Esophagus mucosa (tissue), 1 donor: ENCODE measurements at places on chromosomes 1 and 21.

DNA sequence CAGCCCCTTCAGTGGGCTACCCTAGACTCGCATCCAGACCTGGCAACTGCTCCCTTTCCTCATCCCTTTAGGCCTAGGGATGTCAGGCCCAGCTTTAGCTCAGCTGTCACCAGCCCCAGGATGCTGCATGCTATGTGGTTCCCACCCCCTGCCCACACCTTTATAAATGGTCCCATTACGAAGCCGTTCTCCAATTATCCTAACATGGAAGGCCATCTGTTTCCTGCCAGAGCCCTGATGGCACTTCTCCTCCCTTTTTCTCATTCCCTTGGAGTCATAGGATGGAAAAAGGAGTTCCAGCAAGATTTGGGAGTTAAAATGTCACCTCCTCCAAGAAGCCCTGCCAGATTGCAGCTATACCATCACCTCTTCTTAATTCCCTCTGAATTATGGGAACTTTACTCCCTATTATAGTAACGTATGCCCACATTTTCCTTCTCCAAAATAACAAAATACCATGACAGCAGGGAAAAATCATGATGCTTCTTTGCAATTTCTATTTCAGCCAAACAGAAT is 205.0 kb upstream of the GRIK3 start:
- ATAC-seq: no peak

- no peak for ATAC-seq
These were observed 348.8 kb downstream of the HHAT start for GRCh38 chr1:210677533-210677932.

- no peak for ATAC-seq
These were observed 85.1 kb downstream of the NPHS2 start for GRCh38 chr1:179490611-179491010.

GRCh38 chr1:86487131-86487810 is 18.5 kb downstream of the CLCA1 start:
- peak; percentile 55 for ATAC-seq

GRCh38 chr1:22221233-22221780 is 78.4 kb upstream of the WNT4 start:
- ATAC-seq: no peak

DNA sequence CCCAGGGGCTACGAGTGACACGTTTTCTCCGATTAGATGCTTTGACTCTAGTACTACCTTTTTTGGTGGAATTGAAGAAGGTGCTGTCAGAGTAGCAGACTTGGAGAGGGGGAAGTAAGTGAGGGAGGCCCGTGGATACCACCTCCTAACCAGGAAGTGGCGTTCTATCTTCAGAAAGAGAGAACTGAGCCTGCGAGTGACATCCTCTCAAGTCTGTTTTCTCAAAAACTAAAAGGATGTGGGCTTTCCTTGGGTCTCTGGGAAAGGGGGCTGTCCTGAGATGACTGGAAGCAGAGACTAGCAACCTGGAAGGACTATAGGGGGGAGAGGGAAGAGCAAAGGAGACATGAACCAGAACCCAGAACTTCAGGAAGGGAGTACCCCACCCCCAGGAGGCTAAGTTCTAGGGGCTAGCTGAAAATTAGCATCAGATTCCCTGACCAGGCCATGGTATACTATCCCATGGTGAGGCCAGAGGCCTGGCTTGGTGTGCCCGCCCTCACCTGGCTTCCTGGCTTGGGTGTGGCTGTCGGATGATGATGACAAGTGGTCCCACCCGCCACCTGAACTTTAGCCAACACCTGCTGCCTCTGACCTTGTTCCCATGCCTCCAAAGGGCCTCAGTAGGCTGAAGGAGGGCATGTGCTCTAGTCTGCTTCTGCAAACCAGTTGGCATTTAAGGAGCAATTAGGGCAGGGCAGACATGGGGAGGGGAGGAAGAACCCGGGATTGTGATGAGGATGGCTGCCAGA is 49.1 kb downstream of the ATP2B4 start:
- ATAC-seq: peak; percentile 44

DNA sequence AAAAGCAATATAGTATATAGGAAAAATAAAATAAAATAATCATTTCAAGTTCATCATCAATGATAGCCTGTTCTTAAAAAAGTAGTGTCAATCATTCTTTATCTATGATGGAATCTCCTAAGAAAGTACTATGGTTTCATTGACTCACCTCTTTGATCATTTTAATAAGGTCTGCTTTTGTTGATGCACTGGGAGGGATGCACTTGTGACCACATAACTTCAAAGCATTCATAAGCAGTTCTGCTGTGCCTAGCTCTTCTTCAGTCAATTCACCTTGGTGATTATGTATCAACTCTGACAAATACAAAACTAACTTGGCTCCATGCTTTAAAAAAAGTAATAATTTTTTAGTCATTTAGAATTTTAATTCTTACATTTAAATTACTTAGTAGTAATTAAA is 84.8 kb upstream of the GNG4 start:
- ATAC-seq: no peak

DNA sequence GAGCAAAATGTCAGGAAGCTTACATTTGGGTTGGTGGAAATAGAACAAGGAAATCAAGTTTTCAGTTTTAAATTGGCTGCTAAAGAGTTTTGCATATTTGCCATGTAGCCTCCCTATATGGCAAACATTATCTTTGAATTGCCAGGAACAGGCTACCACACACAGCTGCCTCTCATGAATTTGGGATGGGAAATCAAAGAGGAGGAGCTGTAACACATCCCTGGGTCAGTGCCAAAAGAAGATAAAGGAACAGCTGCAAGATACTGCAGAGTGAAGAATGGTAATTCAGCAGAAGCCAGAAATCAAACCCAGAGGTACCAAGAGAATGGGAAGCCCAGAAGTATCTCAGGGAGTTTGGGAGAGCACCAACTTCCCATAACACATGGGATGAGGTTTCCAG is 18.6 kb upstream of the RASAL2 start:
- no peak for ATAC-seq

GRCh38 chr1:4447778-4448420 is 206.5 kb upstream of the AJAP1 start:
- no peak for ATAC-seq

- no peak for ATAC-seq
These were observed 254.0 kb downstream of the MATN1 start for GRCh38 chr1:30469426-30469825.

GRCh38 chr1:165726841-165727240 is 28.5 kb upstream of the ALDH9A1 start:
- no peak for ATAC-seq

DNA sequence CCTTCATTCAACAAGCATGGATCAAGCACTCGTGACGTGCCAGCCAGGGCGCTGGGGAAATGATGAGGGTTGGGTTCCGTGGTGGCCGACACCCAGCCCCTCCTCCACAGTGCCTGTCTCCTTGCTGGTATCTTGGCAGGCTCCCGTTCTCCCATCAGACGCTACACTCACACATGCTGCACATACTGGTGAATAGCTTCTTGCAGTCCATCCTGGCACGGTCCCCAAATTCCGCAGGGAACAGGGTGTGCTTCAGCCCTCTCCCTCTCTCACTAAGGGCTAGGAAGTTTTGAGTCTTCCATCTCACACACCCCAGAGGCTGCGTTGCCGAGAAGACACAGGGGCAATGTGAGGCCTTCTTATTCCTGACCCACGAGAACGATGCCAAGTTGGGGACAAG is 10.1 kb upstream of the MEF2D start:
- ATAC-seq: peak; percentile 47

DNA sequence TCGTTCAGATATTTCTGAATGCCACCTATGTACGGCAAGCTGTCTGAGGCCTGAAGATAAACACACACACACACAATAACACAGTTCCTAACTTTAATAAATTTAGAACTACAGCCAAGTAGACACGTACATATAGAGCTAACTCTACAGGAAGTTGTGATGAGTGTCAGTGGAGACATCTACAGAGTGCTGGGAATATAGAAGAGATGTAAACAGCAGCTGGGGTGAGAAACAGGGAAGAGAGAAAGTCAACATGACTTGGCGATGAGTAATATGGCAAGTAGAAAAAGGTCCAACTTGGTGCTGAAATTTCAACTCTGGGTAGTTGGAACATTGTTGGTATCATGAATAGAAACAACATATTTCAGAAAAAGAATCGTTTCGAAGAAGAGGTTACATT is 206.5 kb downstream of the ZP4 start:
- ATAC-seq: no peak

DNA sequence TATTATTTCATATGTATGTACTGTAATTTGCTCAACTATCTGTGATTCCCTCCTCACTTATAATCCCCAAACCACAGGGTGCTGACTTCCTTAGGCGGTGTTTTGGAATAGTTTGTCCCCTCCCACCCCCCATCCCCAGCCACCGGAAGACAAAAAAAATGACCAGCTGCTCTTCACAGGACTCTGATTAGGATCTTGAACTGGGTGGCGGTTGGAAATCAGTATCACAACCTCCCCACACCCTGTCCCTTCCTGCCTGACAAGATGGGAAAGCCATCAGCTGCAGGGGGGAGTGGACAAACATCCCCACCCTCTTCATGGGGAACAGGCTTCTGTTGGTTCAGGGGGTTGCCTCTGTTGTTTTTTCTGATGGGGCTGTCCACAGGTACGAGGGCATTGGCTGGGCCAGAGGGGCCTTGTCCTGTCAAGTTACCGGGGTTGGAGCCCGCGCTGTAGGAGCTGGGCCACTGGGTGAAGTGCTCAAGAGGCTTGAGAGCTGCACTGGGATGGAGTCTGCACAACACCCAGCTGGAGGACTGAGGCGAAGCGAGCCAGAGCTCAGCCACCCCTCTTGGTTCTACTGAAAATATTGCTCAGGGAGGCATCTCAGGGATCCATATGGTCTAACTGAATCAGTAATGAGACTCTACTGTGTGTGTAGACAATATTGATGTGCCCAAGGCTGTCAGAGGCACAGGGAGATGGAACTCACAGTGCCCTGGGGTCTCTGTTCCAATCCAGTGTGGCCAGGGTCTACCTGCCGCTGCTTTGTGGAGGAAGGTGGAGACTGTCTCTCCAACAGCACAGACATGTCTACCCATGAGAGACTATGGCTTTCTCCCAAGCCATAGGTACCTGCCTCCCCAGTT is 28.2 kb downstream of the NAV1 start:
- no peak for ATAC-seq

DNA sequence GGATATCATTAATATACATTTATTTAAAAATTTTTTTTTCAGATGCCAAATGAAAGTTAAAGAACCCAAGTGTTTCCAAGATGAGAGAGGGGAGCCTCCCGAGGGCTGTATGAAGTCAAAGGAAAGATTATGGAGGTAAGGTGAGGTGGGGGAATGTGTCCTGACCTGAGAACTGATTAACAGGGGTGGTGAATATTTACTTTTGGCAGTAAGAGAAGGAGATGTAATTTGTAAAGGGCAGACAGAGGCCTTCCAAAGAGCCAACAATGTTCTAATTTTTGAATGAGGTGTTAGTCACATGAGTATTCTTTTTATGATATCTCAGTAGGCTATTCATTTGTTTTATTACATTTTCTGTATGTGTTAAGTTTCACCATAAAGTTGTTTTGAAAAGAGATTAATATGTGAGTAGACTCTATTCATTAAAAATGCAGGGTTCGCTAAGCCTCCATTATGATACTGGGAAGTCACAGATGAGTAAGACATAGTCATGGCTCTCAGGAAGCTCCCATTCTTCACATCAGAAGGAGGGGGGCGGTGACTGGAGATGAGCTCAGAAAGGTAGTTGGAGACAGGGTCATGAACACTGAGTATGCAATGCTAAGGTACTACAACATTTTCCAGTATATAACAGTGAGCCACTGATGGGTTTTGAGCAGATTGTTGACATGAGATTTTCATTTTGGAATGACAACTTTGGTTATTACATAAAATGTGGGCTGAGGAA is 62.4 kb upstream of the TNFSF18 start:
- ATAC-seq: peak; percentile 96

DNA sequence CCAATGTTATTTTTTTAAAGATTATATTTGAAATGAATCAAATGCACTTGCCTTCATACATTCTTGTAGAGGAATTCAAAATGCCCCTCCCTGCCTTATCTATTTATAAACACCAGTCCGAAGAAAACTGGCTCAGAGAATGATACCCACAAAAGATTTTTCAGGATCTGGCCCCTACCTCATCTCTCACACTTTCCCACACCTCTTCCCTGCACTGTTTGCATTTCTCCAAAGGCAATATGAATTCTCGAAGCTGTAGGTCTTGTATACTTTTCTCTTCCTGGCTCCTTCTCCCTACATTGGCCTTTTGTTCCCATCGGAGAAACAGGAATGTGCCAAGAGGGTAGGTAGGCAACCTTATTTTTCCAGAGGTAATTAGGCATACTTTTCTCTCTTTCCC is 12.0 kb upstream of the CCDC190 start:
- no peak for ATAC-seq

DNA sequence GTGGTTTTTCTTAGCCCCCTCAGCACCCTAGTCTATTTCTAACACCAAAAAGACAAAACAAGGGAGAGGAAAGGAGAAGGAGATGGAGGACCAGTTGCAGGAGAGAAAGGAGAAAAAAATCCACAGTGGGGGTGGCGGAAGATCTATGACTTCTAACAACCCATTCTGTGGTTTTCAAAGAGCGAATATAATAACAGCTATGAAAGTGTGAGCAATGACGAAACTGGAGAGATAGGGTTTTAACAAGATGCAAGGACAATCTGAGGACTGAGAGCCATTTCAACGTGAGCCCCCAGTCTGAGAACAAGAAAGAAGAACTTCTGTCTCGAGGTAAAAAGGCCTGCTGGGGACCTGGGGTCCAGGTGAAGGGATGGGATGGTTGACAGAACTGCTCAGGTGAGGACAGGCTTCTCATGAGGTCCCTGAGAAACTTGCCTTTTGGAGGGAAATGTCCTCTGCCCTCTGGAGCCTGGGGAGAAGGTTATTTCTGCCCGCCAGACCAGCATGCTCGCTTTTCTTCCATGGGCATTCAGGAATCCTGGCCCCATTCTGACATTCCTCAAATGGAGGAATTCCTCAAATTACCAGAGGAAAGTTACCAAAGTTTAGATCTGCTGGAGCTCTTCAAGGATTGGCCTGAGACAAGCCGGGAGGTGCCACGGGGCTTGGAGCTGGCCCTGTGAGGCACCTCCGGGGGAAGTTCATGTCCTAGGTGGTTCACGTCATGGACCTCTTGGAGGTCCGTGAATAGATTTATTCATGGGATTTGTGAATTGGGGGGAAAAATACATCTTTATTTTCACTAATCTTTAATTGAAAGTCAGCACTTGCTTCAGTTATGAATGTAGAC is at the start of gene CD160:
TSS of gene CD160 (plus strand) at position 270 of the 850 bp plus-strand sequence. CDS start 8,829 bp downstream, outside the sequence.
- no peak for ATAC-seq

GRCh38 chr1:150808846-150809245 is 786 bp upstream of the CTSK start:
- ATAC-seq: no peak

- peak; percentile 52 for ATAC-seq
These were observed 226.0 kb upstream of the KAZN start for GRCh38 chr1:14372526-14372925.

DNA sequence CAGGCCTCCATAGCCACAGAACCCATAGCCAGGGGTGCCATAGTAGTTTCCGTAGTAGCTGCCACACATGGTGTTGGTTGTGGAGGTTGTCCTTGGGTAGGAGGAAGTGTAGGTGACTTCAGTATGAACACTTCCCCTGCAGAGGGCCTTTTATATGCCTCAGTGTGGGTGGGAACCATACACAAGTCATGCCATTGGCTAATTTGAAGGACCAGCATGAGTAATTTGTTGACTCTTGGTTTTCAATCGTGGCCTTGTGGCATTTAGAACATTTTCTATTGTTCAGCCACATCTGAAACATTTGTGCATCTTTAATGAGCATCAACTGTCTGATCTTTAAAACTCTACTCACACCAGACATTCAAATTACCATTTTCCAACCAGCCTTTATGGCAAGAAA is at the start of gene KRTAP6-1:
TSS of gene KRTAP6-1 (minus strand) at position 95 of the 400 bp plus-strand sequence. CDS start at position 69, 26 bp downstream.
- ATAC-seq: no peak
